Heart right ventricle (tissue), 16 donors: ENCODE measurements at places on chromosomes 12 and 14.

- no peak for DNase-seq
Measured at GRCh38 chr12:66441905-66442559, 139.7 kb downstream of the HELB start.

DNA sequence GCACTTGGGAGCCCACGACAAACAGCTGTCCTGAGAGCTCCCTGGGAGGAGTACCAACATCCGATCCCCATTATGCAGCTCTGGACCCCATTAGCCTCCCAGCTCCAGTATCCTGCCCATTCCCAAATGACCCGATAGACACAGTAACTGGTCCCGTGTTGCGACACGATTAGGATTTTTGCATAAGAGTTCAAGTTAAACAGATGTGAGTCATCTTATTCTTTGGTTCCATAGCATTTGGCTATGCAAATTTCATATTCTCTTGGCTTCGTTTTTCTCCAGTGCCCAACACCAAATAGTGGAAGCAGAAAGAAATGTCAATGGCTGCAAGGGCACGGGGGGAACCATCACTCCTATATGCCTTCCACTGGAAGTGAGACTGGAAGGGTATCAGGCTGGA, 43.0 kb upstream of the LRRC10 start:
- DNase-seq, result no peak

GRCh38 chr14:51711505-51711904, 59.8 kb downstream of the FRMD6 start:
- no peak for DNase-seq

- no peak for DNase-seq
Measured at GRCh38 chr14:39860596-39861228, 428.5 kb upstream of the FBXO33 start.

GRCh38 chr12:106269150-106269771, 21.4 kb upstream of the CKAP4 start:
- DNase-seq, result no peak

DNA sequence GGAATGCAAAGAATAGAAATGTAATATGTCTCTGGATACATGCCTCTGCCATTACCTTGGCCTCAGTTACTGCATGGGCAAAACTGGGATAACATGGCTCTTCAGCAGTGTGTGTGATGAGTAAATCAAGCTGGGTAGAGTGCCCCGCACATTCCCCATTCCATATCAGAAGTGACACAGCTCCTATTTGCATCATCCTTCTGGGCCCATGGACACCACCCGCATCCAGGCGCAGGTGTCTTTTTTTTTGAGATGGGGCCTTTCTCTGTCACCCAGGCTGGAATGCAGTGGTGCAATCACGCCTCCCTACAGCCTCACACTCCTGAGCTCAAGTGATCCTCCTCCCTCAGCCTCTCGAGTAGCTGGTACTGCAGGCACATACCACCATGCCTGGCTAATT, 31.6 kb downstream of the KRT76 start:
- no peak for DNase-seq

GRCh38 chr14:75879031-75879430, 102.8 kb downstream of the TGFB3 start:
- DNase-seq, result no peak

DNA sequence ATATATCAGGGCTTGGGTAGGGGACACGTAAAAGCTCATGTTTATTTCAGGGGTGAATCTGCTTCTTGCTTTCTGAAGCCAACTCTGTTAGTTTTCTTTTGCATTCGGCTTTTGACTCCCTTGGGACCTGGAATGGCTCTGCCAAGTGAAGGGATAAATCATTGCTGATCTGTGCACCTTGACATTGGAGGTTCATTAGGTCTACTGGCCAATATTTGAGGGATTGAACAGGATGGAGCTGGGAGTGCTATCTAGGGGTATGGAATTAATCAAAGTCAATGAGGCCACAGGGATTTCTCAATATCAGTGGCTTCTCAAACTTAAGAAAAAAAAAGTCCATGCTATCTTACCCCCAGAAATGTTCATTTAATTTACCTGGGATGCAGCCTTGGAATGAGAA, 203.5 kb upstream of the RMST start:
- DNase-seq, result no peak

GRCh38 chr12:91104812-91105466, 6.4 kb downstream of the LUM start:
- no peak for DNase-seq

GRCh38 chr12:116734156-116734768, 3.6 kb downstream of the SPRING1 start:
- no peak for DNase-seq

DNA sequence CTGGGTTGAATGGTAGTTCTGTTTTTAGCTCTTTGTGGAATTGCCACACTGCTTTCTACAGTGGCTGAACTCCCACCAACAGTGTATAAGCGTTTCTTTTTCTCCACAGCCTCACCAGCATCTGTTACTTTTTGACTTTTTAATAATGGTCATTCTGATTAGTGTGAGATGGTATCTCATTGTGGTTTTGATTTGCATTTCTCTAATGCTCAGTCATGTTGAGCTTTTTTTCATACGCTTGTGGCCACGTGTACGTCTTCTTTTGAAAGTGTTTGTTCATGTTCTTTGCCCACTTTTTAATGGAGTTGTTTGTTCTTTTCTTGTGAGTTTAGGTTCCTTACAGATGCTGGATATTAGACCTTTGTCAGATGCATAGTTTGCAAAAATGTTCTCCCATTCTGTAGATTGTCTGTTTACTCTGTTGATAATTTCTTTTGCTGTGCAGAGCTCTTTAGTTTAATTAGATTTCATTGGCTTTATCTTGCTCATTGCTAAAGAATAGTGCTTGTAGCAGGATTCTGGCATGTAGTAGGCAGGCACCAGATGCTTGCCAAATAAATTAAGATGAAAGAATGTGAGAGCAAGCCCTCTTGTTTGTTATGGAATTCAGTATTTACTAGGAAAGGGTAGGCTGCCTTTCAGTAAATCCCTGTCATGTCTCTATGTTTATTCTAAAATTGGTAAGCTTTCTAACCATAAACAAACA, 86.8 kb downstream of the PDE3A start:
- no peak for DNase-seq

DNA sequence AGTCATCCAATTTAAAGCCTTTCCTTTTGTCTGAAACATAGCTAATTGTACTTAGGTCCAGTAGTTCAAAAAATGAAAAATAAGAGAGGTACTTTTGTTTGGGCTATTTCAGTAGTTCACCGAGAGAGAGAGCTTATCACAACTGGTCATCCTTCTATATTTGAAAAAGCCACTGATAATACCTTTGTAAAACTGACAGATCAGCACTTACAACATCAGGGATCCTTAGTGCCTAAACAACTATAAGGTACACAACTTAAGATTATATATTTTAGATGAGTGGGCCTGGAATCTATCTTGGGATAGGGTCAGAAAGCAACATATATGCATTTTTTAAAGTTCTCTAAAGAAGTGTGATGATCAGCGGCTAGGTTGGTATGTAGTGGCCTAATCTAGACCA, 97.9 kb downstream of the SOX5 start:
- no peak for DNase-seq
